Osteocyte (in vitro differentiated cells): ENCODE measurements at places on chromosomes 3 and 15. TPM values are rescaled to one million over a fixed set of nuclear protein-coding genes. Genes with fewer than 3 reads are reported as not detected.

GRCh38 chr15:56719774-56720555 is 13.3 kb downstream of the ZNF280D start:
- no peaks in the 10 kb centered on the region for H3K27me3 ChIP-seq
- H3K4me1 ChIP-seq: no peaks in the 10 kb centered on the region
- peaks cover 5% of the 10 kb centered on the region for H3K36me3 ChIP-seq
- H3K27ac ChIP-seq: no peak overlapping the region

DNA sequence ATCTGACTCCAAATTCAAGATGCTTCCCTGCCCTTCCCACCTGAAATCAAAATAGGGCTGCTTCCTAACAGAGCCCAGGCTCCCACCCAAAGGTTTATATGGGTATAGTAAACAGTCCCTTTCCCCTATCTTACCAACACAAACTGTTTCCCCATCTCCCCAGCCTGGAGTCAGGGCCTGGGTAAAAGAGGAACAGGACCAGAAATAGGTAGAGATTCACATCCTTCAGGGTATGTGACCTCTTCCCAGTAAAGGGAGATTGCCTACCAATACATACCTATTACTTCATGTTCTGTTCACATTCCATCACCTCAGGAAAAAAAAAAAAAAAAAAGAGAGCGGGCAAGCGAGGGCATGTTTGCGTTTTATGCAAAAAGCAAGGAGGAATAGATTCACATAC is 9.7 kb upstream of the SHF start:
- no peak overlapping the region for H3K4me3 ChIP-seq
- peak overlapping the region; percentile 57 for H3K27ac ChIP-seq
- DNase-seq: no peak
- H3K27me3 ChIP-seq: no peaks in the 10 kb centered on the region

Gene ATP8B4
- not detected in 2 replicates for total RNA-seq

Gene ADIPOQ
- total RNA-seq: not detected in 2 replicates

GRCh38 chr3:194275291-194275690 is 75.8 kb downstream of the CPN2 start:
- H3K27ac ChIP-seq: peak overlapping the region; percentile 29

Gene TCAIM
- total RNA-seq: 27.1 and 30.2 TPM in 2 replicates

GRCh38 chr3:197475514-197475913 is 80.3 kb downstream of the BDH1 start:
- H3K36me3 ChIP-seq: no peaks in the 10 kb centered on the region
- peaks cover 48% of the 10 kb centered on the region for H3K4me1 ChIP-seq
- no peak for DNase-seq
- H3K27me3 ChIP-seq: no peaks in the 10 kb centered on the region
- H3K4me3 ChIP-seq: no peak overlapping the region

- no peak for DNase-seq
- no peak overlapping the region for H3K4me3 ChIP-seq
- H3K4me1 ChIP-seq: peaks cover 4% of the 10 kb centered on the region
- no peaks in the 10 kb centered on the region for H3K36me3 ChIP-seq
- peaks cover 85% of the 10 kb centered on the region for H3K27me3 ChIP-seq
- no peak overlapping the region for H3K27ac ChIP-seq
These were observed 6.2 kb downstream of the SEMA5B start for GRCh38 chr3:123021388-123021787.

Gene NUP210
- total RNA-seq: 1.4 and 1.5 TPM in 2 replicates

GRCh38 chr3:102980355-102980696 is 545.5 kb downstream of the ZPLD1 start:
- no peaks in the 10 kb centered on the region for H3K36me3 ChIP-seq
- H3K4me1 ChIP-seq: peaks cover 9% of the 10 kb centered on the region
- no peak overlapping the region for H3K4me3 ChIP-seq

Gene ADGRG7
- not detected in 2 replicates for total RNA-seq
